ENCODE measurements at places on chromosomes 16 and 17. TPM values are rescaled to one million over a fixed set of nuclear protein-coding genes. Genes with fewer than 3 reads are reported as not detected.

CCL15 gene
- total RNA-seq, result 0.68 TPM

PDE6G gene
- total RNA-seq, result not detected

C16orf92 gene
- not detected for total RNA-seq

KRT34 gene
- 0.44 TPM for total RNA-seq

GHDC gene
- total RNA-seq, result 9.0 TPM

MFAP4 gene
- 5.2 TPM for total RNA-seq

NAGS gene
- total RNA-seq, result 2.4 TPM

CANT1 gene
- 55.5 TPM for total RNA-seq

KRTAP9-2 gene
- total RNA-seq, result not detected

BCL6B gene
- 3.7 TPM for total RNA-seq

TBC1D26 gene
- total RNA-seq, result not detected

MVP gene
- total RNA-seq, result 67.9 TPM
